Lung (tissue), 17 donors: ENCODE measurements at places on chromosomes 5 and 9. TPM values are rescaled to one million over a fixed set of nuclear protein-coding genes. Genes with fewer than 3 reads are reported as not detected.

GRCh38 chr5:146606893-146607292 lies 90.9 kb upstream of the GPR151 start:
- no peaks in the 10 kb centered on the region for H3K4me1 ChIP-seq
- no peak for DNase-seq
- no peak overlapping the region for H3K4me3 ChIP-seq
- no peak overlapping the region for H3K27ac ChIP-seq

GRCh38 chr5:112906637-112907036 lies 15.4 kb downstream of the REEP5 start:
- no peak overlapping the region for H3K4me3 ChIP-seq
- no peaks in the 10 kb centered on the region for H3K27me3 ChIP-seq
- no peak overlapping the region for H3K27ac ChIP-seq
- H3K36me3 ChIP-seq = peaks cover 17% of the 10 kb centered on the region

GRCh38 chr9:28668158-28668557 lies 1094.9 kb upstream of the C9orf72 start:
- H3K27ac ChIP-seq = no peak overlapping the region
- H3K36me3 ChIP-seq = no peaks in the 10 kb centered on the region
- no peaks in the 10 kb centered on the region for H3K27me3 ChIP-seq
- no peak for DNase-seq

Gene PAEP
- total RNA-seq = 0.37 TPM
